Foreskin keratinocyte (primary cell): ENCODE measurements at places on chromosomes 2 and 18. TPM values are rescaled to one million over a fixed set of nuclear protein-coding genes. Genes with fewer than 3 reads are reported as not detected.

TRIB2 gene
- 2.9 and 3.7 TPM in 2 replicates for polyA plus RNA-seq

TGOLN2 gene
- polyA plus RNA-seq = 10.3 and 11.8 TPM in 2 replicates

LINC00305 gene
- not detected in 2 replicates for polyA plus RNA-seq

VWC2L gene
- polyA plus RNA-seq = not detected in 2 replicates

RRM2 gene
- polyA plus RNA-seq = 97.0 and 119 TPM in 2 replicates

CD8B gene
- polyA plus RNA-seq = not detected in 2 replicates

TSPYL6 gene
- not detected in 2 replicates for polyA plus RNA-seq

HK2 gene
- polyA plus RNA-seq = 4.5 and 7.7 TPM in 2 replicates
